Fibroblast of skin of left quadriceps (primary cell): ENCODE measurements at places on chromosomes 2 and 18.

- no peak for DNase-seq
Measured at GRCh38 chr18:77765468-77765867, 515.8 kb downstream of the GALR1 start.

DNA sequence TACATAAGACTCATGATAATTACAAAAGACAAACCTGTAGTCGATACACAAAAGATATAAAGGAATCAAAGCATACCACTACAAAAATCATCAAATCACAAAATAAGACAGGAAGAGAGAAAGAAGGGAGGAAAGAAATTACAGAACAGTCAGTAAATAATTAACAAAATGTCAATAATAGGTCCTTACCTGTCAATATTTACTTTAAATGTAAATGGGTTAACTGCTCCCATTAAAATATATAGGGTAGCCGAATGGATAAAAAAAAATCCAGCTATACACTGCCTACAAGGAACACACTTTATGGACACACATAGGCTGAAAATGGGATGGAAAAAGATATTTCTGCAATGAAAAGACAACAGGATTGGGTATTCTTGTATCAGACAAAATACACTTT is 163.7 kb downstream of the PIEZO2 start:
- no peak for DNase-seq

DNA sequence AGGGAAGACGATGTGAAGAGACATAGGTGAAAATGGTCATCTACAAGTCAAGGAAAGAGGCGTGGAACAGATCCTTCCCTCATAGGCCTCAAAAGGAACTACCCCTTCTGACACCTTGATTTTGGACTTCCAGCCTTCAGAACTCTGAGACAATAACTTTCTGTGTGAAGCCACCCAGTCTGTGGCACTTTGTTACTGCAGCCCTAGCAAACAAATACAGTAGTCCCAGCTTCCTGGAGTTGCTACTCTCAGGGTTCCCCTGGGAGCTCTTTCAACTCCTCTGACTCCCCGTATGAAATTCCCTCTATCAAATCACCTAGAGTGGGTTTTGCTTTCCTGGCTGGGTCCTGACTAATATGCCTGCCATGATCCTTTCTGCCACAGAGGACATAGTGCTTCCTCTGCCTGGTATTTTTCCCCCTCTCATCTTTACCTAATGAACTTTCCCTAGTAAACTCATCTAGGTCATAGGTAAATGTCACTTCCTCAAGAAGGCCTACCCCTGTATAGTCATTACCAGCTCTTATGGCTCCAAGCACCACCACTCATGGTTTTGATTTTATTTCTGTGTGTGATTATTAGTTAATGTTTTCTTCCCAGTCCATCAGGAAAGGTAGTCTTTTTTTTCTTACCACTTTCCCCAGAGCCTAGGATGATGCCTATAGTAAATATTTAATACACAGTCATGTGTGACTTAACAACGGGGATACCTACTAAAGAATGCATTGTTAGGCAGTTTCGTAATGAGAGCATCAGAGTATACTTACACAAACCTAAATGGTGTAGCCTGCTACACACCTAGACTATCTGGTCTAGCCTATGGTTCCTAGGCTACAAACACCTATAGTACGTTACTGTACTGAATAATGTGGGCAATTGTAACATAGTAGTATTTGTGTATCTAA is 111.5 kb upstream of the LGALSL start:
- DNase-seq = no peak

GRCh38 chr18:46630991-46631390 is 26.0 kb downstream of the LOXHD1 start:
- no peak for DNase-seq

DNA sequence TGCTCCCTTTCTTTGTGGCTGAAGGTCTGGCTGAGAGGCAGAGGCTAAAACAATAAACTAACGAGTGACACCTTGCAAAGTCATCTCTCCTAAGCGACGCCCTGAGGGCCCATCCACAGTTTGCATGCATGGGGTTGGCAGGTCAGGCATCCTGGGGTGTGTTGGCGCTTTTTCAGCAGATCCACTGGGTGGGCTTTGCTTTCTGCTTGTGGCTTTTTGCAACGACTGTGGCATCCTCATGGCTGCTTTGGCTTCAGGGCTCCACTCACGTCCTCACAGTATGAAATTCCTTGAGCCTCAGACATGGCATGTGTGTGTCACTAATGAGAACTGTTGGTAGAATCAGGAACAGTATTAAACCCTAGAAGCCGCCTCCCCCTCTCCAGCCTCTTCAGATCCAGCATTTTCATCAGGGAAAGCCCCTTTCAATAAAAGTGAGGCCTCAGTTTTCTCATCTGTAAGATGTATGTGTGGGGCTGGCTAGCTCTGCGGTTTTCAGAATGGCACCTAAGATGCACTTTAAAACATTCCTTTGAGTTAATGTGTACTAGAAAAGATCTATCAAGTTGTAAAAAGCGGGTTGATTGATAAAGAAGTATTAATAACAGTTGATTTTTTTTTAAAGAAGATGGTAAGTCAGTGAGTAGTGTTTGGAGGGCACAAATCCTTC is 72.5 kb downstream of the SH3BP4 start:
- DNase-seq = no peak

DNA sequence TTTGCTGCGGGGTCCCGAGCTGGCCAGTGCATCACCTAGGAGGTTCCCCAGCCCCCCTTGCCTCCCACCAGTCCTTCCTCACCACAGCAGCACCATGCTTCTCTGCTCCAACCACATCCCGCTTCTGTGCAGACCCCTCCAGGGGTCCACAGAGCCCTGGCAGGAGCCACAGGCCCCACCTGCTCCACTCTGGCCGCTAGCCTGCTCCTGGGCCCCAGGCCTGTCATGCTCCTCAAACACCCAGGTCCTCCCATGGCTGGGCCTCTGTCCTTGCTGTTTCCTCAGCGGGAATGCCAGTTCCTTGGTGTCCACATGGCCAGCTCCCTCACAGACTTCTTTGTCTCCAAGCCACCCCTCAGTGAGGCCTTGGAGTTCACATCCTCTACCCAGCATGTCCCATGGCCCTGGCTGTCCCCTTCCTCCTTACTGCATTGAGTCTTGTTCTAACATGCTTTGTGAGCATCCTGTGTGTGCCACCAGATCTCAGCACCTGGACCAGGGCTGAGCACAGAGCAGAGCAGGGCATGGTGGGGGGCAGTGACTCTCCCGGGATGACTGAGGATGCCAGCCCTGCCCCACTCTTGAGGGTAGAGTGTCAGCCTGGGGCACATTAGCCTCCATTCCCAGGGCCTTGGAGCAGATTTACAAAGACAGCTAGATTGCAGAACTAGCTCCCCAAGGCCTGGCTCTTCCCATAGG is 201.0 kb upstream of the HS6ST1 start:
- DNase-seq = no peak

GRCh38 chr2:211963969-211964368 is 574.6 kb downstream of the ERBB4 start:
- no peak for DNase-seq
